ENCODE measurements at places on chromosomes 16 and 17.

- no peak for DNase-seq
Measured at GRCh38 chr17:3834811-3835210, 11.2 kb downstream of the NCBP3 start.

DNA sequence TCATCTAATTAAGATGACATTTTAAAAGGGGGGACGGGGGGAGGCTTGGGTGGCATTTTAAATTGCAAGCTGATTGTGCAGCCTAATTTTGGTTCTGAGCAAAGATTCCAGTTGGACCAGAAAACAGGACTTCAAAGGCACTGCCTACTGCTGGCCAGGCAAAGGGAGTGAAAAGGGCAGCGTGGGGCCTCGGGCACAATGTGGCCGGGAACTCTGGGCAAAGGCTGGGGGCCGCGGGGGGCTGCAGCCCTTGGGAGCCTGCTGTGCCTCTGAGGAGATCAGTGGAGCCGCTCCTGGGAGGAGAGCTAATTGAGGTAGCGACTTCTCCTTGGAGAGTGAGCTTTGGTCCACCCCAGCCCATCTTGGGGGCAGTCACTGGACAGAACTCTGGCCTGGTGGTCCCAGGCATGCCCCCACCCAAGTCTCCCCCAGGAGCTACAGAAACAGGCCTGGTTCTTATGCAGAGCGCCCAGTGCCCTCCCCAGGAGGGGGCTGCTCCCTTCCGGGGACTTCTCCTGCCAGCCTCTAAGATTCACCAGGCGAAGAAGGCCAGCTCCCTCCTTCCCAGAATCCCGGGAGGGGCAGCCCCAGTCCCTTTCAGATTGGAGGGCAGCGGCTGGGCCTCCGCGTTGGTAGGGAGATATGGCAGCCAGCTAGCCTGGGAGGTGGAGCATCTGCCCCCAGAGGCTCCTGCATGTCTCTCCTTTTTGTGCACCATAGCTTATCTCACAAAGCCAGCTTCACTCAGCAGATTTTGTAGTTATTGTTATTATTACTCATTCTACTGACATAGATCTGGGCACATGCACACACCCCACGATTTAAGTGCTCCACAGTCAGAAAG is 115.6 kb downstream of the GNAO1 start:
- peak; percentile 47 for DNase-seq

DNA sequence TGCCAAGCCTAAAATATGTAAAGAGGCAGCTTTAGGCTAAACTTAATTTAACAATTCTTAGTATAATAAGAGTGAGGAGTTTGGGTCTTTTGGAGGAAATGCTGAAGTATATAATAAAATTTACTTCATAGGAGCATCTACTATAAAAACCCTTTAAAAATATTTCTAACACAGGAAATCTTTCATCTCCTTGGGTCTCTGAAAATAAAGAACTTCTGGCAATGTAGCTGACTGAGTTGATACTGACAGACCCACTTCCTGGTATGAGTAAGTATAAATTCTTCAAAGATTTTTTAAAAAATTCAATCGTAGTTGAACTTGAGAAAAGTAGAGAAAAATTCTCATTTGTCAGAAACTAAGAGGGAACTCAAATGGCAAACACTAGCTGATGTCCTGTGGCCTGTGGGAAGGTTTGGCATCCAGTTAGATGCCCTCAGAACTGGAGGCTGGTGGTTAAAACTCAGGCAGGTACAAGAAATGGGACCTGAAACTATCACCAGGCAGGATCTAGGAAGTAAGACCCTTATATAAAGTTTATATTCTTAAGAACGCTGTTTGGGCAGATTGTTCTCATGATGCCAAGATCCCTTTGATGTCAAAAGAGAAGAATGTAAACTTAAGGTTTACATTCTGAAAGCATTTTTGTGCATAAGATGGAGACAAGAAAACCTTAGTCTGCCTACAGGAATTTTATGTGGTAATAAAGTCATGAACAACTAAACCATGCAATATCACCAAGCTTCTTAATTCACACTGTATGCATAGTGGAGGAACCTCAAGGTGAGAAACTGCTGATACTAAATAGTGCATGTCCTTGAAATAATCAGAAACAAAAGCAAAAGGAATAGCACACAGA is 6.2 kb downstream of the KRTAP4-6 start:
- DNase-seq: no peak

DNA sequence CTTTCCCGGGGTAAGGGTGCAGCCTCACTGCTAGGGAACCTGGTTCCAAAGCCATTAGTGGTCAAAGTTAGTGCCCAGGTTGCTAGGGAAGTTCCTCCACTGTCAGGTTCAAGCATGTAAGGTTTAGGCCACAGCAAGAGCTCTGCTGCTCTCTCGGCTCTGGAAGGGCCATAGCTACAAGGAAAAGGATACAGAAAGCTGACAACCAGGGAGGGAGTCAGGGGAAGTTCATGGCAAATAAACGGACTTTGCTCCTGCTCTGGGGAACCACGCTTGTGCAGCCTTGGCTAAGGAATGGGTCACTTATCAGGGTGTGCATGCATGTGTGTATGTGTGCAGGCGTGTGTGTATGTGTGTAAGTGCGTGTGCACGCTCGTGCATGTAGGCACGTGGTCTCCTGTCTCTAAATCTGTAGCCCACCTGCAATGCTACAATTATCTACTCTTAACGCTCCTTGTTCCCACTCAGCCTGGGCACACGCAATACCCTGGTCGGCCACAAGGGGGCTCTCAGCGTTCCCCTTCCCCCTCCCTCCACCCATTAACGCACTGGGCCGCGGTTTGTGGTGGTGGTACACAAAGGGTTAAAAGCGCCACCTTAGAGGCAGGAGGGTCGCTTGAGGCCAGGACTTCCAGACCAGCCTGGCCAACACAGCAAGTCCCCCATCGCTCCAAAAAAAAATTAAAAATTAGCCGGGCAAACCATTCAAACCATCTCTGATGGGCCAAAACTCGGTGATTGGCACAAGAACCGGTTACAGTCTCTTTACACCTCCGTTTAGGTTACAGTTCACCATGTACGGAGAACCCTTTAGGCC is 48.4 kb upstream of the KDM8 start:
- DNase-seq: peak; percentile 67

DNA sequence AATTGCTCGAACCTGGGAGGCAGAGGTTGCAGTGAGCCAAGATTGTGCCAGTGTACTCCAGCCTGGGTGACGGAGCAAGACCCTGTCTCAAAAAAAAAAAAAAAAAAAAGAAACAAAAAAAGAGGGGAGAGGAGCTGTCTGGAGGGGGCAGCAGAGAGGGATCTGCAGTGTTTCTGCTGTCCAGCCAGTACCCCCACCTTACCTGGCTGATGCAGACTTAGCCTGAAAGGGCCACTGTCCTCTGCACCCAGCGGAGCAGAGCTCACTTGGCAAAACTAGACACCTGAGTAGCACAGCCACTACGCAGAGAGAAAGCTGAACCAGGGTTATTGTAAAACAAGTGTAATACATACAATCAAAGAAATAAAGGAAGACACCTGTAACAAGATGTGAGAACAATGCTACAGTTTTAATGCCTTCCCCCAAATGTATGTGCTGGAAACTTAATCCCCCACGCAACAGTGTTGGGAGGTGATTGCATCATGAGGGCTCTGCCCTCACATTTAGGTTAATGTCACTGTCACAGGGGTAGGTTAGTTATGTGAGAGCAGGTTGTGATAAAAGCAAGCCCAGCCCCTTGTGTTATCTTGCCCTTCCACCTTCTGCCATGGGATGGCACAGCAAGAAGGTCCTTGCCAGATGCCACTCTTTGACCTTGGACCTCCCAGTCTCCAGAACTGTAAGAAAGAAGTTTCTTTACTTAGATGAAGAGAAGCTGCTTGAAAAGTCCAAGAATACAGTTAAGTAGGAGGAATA is 211.2 kb downstream of the RPTOR start:
- peak; percentile 89 for DNase-seq

- DNase-seq: no peak
Measured at GRCh38 chr17:78956254-78956653, 23.5 kb downstream of the LGALS3BP start.

- peak; percentile 56 for DNase-seq
Measured at GRCh38 chr17:15999974-16000827, 577 bp downstream of the TTC19 start.

GRCh38 chr17:55177855-55178217 is 86.9 kb upstream of the HLF start:
- no peak for DNase-seq

DNA sequence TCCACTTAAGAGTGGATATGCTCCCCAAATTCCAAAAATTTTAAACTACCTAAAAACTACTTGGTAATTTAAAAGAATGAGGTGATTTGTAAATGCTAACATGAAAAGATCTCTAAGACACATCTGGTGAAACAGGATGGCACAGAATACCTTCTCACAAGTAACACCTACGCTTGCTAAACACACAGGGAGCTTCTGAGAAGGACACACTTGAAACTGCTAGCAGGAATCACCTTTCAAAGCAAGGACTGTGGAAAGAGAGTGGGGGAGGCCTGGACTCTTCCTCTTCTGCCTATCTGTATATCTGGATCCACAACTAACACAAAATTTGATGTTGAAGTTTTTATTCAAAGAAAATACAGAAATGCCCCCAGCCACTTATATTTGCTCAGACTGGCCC is 52.4 kb downstream of the CYTH1 start:
- no peak for DNase-seq

Measured in OCI-M1 (cell line).